Activated T-helper 2 cell treated with anti-CD3 and anti-CD28 coated beads, Interferon-gamma antibody, Interleukin-2, Interleukin-4, amounts not matched to agents 10 μg/mL and 5 μg/mL and 100 μg/mL, durations not matched to agents 14 hours and 24 hours and 36 hours (primary cell): ENCODE measurements at places on chromosomes 12 and 14.

DNA sequence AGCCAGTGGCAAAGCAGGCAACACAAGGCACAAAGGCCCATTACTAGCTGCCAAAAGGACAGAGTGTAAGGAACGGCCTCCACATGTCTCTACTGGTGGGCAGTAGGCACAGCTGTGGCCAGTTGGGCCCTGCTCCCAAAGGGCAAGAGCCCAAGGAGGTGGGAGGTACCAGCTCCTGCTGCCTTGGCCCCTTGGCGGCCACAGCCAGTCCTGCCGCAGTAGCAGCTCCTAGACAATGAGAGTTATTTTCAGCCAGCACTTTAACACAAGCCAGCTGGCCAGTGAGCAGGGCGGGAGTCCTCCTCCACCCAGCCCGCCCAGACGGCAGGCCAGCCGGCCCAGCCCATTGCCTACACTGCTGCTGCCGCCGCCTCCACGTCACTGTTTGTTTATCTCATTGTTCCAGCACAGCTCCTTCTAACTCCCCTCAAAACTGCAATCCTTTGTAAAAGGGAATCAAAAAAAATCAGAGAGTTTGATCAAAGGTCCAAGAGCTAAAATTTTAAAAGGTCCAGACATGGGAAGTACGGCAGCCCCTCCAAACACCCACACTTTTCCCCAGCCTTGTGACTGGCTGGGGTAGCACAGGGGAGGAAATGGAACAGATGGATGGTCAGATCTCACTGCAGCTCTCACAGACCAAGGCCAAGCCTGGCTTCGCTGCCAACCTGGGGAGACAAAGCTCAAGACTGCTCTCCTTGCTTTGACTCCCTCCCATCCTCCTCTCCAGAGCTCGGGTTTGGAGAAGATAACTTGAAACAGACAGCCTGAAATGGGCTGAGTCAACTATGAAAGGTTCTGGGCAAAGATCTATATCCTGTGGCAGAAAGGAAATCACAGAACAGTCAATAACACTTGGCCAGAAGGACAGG, 33.5 kb downstream of the FMNL3 start:
- no peak for DNase-seq

DNA sequence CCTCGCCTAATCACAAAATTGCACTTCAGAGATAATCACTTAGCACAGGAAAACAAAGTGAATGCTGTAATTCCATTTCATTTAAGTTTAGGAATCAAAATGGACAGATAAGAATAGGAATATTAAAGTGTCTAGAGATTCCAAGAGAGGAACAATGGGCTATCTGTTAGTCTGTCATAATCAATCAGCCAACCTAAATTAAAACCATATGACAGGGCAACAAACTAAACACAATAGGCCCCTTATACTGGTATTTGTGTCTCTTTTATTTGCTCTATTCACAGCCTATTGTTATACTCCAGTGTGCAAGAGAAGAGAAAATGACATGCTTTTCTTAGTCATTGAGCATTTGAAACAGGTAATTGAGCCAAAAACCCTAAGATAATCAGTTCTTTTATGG, 259.4 kb downstream of the PRKD1 start:
- DNase-seq: no peak

DNA sequence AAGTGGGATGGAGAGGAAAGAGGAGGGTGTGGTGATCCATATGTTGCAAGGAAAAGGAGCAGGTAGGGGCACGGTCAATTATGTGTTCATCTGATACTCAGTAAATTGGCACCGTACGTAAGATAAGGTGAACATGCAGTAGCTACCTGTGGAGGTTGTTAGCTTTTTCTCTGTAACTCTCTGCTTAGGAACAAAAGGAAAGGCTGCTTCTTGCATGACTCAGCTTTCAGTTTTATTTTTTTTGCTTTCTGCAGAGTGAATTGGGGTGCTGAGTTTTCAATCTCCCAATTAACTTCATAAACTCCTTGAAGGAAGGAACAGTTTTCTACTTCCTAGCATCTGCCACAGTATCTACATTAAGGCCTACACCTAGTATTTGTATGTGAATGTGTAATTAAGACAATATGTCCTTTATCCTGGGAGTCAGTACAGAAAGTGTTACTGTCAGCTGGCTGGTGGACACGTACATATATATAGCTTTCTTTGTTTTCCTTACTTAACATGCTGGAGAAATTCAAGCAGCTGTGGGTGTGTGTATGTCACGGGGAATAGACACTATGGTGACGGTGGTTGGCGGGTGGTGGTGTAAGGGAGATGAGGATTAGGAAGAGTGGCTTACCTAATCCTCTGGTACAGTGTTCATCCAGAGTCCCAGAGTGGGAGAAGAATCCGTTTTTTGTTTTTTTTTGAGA, 40.1 kb upstream of the WNK1 start:
- no peak for DNase-seq

- DNase-seq: no peak
Observed at GRCh38 chr14:30242744-30243143, 315.1 kb upstream of the PRKD1 start.
